ENCODE measurements at places on chromosomes 3 and 15.

DNA sequence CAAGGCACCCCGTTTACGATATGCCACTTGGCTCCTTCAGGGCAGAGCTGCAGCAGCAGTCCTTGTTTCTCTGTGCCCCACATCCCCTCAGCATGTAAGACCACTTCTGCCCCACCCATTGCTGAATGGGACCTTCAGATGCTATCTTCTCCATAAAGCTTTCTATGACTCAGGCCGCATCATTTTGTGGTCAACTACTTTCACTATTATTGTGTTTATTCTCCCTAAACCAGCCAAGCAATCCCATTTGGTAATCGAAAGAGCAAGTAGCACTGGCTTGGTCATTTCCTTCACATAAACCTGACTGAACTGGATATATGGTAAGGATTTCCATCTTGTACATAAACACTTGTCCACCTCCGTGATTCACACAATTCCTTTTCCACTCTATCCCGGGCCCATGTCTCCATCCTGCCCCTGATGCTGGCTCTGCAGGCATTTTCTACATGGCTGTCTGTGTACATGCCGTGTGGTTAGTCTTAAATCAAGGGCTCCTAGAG is 25.7 kb downstream of the LIPC start:
- no peak for DNase-seq

- DNase-seq, result no peak
These were observed 84.8 kb downstream of the RAP2B start for GRCh38 chr3:153246806-153247205.

GRCh38 chr15:56987286-56987685 is 68.8 kb downstream of the TCF12 start:
- DNase-seq, result no peak

- DNase-seq, result no peak
These were observed 45.8 kb downstream of the IGF1R start for GRCh38 chr15:98694161-98694560.

GRCh38 chr3:79167651-79168416 is 600.0 kb downstream of the ROBO1 start:
- DNase-seq, result no peak

DNA sequence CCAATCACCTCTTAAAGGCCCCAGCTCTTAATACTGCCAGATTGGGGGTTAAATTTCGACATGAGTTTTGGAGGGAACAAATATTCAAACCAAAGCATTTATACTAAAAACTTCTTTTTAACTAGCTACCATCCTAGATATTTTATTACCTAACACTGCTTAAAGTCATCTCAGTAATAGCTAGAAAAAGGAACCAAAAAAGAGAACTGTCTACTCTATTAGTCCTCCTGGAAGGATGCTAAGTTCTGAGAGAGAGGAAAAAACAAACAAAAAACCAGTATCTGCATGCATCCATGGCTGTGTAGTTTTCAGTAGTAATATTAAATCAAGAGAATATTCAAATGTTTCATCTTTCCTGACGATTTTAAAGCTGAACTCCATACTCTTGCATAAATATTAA is 5.8 kb downstream of the CPOX start:
- DNase-seq, result no peak

DNA sequence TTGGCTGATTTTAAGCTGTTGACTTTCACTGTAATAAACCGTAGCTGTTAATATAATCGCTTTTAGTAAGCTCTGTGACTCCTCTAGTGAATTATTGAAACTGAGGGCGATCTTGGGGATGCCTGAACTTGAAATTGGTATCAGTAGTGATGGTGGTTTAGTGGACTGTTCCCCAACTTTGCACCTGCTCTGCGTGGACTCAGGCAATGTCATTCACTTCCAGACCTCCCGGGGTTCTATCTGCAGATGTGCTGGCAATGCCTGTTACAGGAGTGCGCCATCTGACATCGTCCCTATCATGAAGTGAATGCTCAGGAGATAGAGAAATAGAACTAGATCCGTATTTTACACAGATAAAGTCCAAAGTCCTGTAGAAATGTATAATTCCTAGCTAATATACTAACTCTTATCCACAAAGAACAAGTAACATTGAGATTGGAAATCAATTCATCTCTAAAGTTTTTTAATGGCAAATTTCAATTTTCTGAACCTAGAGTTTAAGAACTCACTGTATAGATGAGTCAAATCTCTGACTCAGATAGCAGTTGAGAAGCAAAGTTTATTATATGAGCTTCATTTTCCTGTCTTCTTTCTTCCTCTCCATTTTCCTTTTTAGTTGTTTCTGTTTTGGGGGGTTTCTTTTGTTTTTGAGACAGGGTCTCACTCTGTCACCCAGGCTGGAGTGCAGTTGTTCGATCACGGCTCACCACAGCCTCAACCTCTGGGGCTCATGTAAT is 51.8 kb downstream of the HEG1 start:
- DNase-seq, result no peak

DNA sequence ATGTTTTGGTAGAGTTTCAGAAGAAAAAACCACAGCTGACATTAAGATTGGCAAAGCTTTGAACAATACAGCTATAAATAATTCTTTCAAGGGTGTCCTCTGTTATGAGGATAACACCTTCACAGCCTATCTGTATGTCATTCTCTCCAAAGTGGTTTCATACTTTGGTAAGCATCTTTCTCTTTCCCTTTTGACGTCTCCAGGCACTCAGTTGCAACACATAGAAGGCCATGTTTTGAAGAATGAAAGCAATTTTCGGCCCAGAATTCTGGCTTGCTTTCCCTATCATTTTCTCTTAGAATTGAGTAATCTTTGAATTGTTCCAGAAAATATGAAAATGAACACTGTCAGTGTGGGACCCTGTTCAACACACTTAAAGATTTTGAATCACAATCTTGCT is 200.0 kb upstream of the CBLB start:
- no peak for DNase-seq

GRCh38 chr3:6287088-6287875 is 573.6 kb upstream of the GRM7 start:
- DNase-seq, result no peak

GRCh38 chr15:45611305-45611704 is 23.5 kb upstream of the SQOR start:
- DNase-seq, result no peak

DNA sequence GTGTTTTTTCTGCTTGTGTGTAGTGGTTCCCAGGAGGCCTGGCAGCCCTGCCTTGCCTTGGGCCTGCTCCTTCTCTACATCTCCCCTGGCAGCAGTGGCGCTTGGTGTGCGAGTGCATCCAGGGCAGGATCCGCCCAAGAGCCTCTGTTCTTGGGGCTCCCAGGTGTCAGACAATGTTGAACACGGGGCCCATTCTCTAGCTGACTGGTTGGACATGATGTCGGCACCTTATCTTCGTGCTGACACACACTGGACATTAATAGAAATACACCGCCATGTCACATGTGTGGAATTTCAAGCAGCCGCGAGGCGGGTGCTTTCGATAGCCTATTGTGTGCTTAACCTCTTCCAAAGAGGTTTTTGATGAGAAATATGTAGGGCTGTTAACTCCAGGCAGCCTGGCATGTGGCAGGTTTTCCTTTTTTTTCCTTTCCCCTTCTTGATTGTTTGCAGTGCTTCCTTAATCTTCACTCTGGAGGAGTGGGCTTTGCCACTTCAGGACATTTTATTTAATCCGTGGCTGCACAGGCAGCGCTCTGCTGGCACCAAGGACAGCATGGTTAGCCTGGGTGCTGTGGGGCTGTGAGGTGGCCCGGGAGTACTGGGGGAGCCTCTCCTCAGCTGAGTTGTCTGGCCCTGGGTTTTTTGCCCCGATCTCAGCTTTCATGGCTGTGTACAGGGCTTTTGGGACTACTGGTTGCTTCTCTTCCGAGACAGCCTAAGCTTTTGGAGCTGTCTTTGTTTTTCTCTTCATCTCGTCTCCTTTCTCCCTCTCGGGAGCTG is 42.5 kb downstream of the CHCHD6 start:
- no peak for DNase-seq

DNA sequence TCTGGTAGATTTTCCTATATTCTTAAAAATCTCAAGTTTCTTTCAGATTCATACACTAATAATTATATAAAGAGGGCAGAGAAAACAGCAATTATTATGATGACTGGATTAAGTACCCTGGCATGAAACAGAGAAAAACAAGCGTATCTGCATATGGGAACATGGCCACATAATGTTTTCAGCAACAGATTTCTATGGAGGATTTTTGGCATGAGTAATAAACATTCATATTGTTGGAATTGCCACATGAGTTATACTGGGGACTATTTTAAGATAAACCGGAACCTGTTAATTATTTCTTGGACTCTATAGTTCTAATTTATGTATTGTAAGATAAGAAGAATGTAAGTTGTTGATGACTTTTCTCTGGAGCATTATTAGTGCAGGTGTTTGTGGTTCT is 112.7 kb downstream of the OXSM start:
- no peak for DNase-seq

DNA sequence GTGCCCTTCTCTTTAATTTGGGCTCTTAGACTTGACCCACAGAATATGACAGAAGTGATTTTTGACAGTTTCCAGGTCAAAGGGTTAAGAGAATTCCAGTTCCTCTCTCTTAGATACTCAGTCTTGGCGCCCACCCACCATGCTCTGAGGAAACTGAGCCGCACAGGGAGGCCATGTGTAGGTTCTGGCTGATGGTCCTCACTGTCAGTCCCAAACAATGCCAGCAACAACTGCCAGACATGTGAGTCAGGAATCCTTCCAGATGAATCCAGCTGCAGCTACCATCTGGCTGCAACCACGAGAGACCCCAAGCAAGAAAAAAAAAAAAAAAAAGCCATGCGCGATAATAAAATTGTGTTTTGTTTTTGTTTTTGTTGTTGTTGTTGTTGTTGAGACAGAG is 326.6 kb downstream of the MAGI1 start:
- DNase-seq, result no peak

GRCh38 chr3:189978753-189979152 is 141.9 kb downstream of the P3H2 start:
- no peak for DNase-seq

DNA sequence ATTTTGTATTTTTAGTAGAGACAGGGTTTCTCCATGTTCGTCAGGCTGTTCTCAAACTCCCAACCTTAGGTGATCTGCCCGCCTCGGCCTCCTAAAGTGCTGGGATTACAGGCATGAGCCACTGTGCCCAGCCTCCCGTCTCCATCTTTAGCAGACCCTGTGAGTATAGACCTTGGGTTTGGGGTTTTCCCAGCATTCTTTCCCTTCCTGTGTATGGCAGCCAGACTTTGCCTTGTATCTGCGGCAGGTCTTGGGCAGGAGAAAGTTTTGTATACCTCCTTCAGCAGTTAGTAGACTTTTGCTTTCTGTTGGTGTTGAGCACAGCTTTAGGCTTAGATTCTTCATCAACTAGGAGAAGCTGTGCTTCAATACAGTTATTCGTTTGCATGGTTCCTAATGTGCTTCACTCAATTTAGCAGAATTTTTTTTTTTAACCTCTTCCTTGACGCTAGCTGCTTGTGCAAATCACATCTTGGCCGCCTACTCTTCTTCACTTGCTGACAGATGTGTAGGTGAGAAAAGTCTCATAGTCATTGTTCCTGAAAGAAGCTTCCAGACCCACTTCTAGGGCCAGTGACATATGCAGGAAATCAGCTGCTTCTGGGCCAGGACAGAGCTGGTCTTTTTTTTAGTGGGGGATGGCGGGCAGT is 38.4 kb downstream of the MAP2K1 start:
- no peak for DNase-seq

- no peak for DNase-seq
These were observed 35.5 kb downstream of the BNC1 start for GRCh38 chr15:83249030-83249343.

DNA sequence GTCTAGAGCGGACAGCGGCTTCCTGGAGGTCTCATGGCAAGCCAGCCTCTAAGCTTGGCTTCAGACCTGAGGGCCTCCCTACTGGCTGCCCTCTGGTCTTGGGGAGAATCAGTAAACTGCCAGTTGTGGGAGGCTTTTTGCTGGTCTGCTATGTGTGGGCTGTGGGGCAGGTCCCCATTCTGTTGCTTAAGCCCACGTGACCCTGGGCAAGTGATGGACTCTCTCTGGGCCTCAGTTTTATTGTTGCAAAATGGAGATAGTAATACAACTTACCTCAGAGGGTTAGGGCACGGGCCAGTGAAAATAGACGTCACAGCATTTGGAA is 61.7 kb downstream of the SLC6A6 start:
- DNase-seq, result no peak

- no peak for DNase-seq
These were observed 36.4 kb downstream of the MAP2K1 start for GRCh38 chr15:66423149-66423548.

- DNase-seq, result no peak
These were observed 1126.8 kb downstream of the SI start for GRCh38 chr3:163951397-163951987.

DNA sequence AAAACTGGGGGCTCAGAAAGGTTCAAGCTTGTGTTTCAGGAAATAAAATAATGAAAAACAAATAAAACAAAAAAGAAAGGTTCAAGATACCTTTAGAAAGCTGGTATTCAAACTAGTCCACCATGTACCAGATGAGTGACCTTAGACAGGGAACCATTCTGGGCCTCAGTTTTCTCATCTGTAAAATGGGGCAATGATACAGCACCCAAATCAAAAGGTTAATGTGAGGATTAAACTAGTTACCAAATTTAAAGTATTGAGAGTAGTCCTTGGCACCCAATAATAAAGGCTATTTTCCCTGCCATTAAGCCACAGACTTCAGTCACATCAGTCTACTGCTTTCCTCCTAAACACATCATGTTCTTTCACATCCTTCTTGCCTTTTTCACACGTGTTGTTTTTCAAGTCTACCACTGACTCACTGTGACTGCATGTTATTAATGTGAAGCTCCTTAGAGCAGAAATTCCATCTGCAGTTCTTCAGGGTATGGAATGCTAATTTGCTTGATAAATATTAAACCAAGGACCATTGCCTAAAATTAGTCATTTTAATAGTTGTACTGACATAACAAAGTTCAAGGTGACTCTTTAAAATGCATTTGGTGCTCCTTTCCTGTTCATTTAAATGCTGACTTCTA is 19.9 kb downstream of the TAMM41 start:
- DNase-seq, result no peak

Data from activated T-cell treated with anti-CD3 and anti-CD28 coated beads for 4 hours (primary cell).